Daoy (cell line): ENCODE measurements at places on chromosomes 7 and 10.

GRCh38 chr10:43686414-43686813 lies 37.7 kb upstream of the ZNF32 start:
- DNase-seq: no peak

- no peak for DNase-seq
Measured at GRCh38 chr10:71842856-71843686, 8.0 kb downstream of the PSAP start.

GRCh38 chr10:47332371-47332770 lies 10.1 kb downstream of the GDF2 start:
- no peak for DNase-seq

GRCh38 chr7:142587578-142588191 lies 161.6 kb upstream of the PRSS1 start:
- peak; percentile 78 for DNase-seq

- DNase-seq: no peak
Measured at GRCh38 chr7:28939367-28939766, 18.8 kb downstream of the TRIL start.

DNA sequence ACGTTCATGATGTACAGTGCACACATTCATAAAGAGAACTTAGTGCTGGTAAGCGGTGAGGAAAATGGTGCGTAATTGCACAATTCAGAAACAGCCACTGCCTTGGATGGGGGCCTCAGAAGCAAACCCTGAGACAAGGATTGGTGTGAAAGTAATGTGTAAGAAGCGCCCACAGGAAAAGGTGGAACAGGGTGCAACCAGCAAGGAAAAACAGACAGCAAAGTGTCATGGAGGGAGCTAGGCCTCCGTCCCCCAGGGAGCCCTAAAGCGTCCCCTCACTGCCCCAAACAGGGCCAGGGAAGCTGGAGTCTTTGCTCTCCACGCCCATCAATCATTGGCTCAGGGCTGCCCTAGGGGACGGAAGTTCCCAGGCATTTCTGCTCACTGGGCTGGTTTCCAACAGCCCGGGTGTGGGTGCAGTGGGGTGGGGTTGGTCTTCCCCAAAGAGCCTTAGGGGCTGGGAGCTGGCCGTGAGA lies 9.6 kb upstream of the C10orf105 start:
- DNase-seq: peak; percentile 46

DNA sequence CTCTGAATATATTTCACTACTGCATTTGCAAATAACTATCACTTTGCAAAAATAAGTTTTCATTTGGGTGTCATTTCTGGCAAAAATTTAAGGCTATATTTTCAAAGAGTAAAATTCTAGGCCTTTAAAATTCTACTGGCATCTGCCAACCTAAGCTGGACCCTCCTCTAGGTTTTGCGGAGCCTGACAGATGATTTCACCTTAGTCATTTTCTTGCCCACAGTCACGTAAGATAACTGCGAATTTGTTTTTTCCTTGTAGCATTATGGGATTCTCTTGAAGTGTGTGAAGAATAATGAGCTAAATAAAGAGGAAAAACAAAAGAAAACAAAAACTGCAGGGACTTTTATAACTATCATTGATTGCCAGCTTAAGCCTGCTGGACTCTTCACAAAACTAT lies 7.8 kb downstream of the MEOX2 start:
- DNase-seq: no peak

DNA sequence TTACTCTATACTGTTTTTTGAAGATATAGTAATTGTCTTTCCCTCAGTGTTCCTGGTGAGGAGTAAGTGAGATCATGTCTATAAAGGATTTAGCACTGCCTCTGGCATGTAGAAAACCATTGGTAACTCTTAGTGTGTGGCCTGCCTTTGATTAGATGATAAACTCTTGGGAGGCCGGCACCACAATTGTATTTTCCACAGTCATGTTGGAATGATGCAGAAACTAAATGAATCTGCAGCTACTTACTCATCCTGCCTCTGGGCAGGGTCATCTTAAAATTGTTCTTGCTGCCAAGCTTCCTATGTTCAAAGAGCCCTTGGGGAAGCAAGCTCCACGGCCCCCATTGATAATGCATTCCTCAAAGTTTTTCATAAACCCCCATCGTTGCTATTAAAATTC lies 204.6 kb downstream of the ANKRD7 start:
- no peak for DNase-seq

GRCh38 chr10:105650306-105650705 lies 1009.2 kb downstream of the SORCS3 start:
- DNase-seq: no peak

DNA sequence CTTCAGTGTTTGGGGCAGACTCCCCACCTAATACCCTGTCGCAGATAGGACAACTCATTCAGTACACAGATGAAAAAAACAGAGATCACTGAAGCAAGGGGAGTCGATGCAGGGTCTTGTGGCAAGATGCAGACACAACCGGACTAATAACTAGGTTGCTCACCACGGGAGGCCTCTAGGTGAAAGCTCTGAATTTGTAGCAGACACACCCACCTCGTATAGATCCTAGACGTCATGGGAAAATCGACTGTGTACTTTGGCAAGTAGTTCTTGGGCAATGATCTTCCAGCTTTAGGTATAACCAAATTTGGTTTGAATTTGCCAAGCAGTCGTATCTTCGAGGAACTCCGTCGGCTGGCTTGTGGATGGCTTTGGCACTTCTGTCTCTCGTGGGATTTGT lies 88.1 kb downstream of the TCF7L2 start:
- DNase-seq: no peak

- no peak for DNase-seq
Measured at GRCh38 chr10:1551636-1552338, 185.5 kb downstream of the ADARB2 start.

DNA sequence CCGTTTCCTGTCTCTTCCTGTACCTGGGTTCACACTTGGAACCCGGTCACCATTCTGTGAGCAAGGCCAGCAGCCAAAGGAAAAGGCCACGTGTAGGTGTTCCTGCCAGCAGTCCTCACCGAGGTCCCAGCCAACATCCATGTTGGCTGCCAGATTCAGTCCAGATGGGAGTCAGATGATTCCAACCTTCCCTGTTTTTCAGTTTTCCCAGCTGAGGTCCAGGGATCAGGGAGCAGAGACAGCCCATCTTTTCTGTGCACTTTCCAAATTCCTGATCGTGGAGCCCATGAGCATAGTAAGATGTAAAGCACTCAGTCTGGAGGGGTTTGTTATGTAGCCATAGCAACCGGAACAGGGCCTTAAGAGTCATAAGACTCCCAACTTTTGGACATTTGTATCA lies 3.9 kb upstream of the PVRIG start:
- no peak for DNase-seq

GRCh38 chr10:78529262-78529661 lies 495.6 kb downstream of the RPS24 start:
- DNase-seq: no peak

- DNase-seq: no peak
Measured at GRCh38 chr10:109866995-109867635, 56.2 kb downstream of the XPNPEP1 start.

DNA sequence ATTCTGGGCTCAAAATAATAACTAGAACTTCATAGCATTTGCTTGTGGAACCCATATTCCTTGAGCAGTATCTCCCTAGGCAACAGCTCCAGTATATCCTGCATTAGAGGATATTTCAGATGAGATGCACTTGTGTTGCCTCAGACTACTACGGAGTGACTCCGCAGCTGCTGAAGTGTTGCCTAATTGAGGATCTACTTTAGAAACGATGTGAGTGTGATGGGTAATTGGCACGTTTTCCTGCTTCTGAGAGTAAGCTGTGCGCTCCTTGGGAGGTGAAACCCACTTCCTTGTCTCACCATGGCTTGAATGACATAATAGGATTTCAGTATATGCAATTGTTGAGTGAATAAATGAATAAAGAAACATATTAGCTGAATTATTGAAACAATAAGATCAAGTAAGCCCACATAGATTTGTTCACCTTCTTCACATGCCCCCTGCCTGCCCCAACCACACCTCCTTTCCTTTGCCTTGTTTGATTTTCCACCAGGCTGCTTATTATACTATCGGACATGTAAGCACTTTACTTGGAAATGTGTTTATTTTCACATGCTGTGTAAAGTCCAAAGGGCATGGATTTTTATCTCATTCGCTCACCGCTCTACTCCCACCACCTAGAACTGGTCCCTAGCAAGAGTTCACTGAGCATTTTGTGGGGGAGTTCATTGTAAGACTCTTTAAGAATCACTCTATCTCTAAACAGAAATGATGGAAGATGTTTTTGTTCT lies 303.8 kb downstream of the KCNMA1 start:
- peak; percentile 74 for DNase-seq

GRCh38 chr10:114839901-114840300 lies 18.3 kb downstream of the FHIP2A start:
- no peak for DNase-seq
